Stimulated activated CD8-positive, alpha-beta memory T cell treated with anti-CD3 and anti-CD28 coated beads, Interleukin-7, amount 100 ng/mL, for 48 hours (primary cell): ENCODE measurements at places on chromosomes 2 and 18.

GRCh38 chr18:71238974-71239624, 950.3 kb downstream of the SOCS6 start:
- DNase-seq: no peak

DNA sequence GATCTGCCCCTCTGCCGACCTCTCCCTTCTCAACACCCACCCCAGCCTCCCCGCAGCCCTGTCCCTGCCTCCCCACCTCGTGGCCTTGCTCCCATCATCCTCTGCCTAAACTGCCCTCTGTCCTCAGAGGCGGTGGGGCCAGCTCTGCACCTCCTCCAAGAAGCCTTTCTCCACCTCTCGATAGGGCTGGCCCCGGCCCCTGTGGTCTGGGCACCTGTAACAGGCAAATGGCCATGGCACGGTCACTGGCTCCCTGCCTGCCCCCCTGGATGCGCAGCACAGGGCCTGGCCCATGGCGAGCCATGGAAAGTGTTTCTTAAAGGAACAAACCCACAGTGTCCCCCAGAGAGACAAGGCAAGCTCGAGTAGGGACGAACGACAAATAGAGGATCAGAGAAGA, 42.0 kb downstream of the MYO7B start:
- no peak for DNase-seq

- DNase-seq: no peak
Measured at GRCh38 chr2:38933653-38934052, 44.0 kb downstream of the ARHGEF33 start.

DNA sequence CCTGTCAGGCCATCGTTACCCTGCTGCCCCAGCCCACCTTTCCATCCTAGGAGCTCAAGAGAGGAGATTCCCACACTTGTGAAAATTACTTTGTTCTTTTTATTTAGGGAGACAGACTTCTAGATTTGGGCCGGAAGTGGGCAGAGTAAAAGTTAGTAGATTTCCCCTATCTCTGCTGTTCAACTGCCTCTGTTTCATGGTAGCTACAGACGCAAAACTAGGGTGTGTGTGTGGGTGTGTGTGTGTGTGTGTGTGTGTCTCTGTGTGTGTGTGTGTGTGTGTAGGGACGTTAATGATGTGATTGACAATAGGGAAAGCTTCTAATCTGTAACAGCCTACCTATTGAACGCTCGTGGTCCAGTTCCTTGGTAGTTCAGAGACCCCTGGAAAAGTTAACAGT, 438 bp downstream of the PSMA8 start:
- no peak for DNase-seq

DNA sequence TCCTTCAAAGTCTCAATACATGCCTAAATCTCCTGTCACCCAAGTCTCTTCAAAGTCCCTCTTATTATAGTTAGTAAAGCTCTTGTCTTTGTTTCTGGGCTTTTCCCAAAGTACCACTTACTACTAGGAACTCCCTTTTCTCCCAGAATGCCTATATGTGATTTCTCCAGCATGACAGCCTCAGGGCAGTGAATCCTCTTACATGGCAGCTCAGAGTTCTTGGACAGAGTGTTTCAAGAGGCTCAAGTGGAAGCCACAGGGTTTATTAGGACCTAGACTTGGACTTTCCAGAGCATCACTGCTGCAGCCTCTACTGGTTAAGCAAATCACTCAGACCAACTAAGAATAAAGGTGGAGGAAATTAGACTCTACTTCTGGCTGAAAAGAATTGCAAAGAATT, 98.9 kb downstream of the CSRNP3 start:
- DNase-seq: no peak

DNA sequence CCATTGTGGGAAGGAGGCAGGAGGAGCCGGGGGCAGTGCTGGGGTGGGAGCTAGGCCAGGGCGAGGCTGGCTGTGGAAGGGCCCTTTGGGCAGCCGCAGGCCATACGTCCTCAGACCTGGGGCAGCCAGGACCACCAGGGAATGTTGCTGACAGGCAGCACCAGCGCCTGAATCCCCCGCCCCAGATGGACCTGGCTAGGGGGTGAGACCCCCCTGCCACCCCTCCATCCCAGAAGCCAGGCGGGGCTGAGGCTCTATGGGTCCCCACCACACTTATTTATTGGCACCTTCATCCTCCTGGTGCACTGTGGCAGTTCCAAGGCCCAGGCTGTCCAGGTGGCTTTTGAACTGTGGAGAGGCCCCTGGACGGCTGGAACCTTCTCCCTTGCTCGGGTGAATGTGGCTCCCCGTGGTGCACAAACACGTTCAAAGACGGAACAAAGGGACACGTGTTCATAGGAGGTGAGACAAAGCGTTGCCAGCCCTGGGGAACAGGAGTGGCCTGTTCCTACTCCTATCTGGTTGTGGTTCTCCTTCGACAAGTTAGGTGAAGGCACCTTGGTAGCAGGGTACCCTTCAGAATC, 35.1 kb downstream of the RAMP1 start:
- DNase-seq: no peak

GRCh38 chr2:176079285-176079830, 4.4 kb downstream of the EVX2 start:
- DNase-seq: no peak

GRCh38 chr2:160252278-160252887, 52.3 kb upstream of the ITGB6 start:
- DNase-seq: no peak

DNA sequence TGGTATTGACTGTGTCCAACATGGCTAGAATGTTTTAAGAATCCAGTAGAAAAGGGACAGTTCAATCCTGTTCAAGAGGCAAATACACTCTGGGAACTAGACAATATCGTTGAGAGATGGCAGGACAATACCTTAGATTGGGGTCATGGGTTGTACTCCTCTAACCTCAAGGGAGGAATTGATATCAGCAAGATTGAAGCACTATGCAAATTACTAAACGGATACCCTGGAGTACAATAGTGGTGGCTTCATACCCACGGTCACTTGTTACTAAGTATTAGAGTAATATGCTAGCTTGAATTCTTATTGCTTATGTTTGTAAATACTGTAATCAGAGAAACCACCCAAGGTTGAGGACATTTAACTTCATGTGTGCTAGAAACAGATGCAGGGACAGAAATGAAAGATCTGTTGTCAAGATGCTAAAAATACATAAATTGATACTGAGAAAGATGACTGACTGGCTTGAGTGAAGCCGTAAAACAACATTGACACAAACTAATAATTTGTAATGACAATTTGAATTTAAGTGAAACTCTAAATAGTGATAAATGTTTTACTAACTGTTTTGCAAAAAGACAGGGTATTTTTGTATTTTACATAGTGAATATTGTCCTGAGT, 73.3 kb downstream of the KCNJ3 start:
- DNase-seq: no peak

GRCh38 chr2:105876191-105876590, 131.5 kb downstream of the NCK2 start:
- DNase-seq: no peak

DNA sequence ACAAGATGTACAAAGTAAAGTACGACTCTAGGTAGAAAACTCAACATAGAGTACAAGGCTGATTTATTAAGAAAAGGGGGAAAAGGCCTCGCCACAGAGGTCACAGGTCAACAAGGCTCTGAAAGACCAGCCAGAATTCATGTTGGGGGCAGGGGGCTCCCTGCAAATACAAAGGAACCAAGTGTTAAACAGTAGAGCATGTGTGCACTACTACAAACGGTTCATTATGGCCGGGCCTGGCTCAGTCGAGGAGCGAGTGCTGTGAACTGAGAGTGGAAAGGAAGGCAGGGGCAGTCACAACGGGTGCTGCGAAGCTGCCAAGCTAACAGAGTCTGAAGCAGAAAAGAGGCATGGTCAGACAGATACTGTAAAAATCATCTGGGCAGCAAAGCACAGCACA, 77.1 kb downstream of the MBOAT2 start:
- DNase-seq: no peak
